ENCODE measurements at places on chromosomes 11 and 22.
A peak's percentile ranks its signal among the peaks of the same experiment; 100 is the strongest.

DNA sequence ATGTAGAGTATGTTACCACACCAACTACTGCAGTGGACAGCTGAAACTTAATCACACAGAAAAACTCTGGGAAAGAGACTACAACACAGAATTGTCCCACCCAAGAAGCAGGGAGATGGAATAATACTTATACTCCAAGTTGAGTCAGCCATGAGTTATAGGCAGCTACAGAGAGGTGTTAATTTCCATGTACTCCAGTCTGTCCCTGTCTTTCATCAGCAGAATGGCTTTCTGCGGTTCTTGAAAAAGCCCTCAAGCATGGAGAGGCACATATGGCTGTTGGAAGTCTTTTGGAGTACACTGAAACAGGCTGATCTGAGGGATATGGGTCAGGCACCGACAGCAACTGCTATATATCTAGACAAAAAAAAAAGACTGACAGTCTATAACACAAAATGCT, 219.5 kb downstream of the DLG2 start:
- no peak for DNase-seq

DNA sequence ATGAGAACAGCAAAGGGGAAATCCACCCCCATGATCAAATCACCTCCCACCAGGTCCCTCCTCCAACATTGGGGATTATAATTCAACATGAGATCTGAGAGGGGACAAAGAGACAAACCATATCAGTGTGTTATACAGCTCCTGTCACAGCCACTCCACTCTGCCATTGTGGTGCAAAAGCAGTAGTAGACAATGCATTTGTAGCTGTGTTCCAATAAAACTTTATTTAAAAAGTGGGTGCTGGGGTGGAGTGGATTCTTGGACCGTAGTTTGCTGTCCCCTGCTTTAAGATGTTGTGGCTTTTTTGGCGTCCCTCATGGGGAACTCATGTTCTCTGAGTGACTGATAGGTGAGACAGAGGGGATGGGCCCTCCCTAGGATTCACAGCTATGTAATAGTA, 399.1 kb downstream of the SOX6 start:
- no peak for DNase-seq

DNA sequence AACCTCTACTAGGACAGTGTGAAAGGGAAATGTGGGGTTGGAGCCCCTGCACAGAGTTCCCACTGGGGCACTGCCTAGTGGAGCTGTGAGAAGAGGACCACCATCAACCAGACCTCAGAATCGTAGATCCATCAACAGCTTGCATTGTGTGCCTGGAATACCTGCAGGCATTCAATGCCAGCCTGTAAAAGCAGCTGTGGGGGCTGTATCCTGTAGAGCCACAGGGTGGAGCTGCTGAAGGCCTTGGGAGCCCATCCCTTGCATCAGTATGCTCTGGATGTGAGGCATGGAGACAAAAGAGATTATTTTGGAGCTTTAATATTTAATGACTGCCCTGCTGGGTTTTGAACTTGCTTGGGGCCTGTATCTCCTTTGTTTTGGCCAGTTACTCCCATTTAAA, 46.3 kb downstream of the PGR start:
- no peak for DNase-seq

DNA sequence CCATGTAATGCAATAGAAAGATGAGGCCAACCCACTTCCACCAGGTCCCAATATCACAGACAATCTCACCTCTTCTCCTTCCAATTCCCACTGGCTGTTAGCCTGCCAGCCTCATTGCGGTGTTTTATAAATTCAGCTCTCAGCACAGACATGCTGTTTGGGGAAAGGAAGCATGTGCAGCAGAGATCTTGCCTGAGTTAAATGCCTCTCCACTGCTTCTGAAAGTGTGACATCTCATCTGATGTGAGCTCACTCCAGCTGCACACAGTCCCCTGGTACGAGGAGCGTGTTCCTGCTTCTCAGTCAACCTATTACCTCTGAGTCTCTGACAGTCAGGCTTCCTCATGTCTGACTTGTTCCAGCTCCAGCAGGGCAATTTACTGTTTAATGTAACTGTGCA, 122.7 kb upstream of the GUCY1A2 start:
- no peak for DNase-seq

DNA sequence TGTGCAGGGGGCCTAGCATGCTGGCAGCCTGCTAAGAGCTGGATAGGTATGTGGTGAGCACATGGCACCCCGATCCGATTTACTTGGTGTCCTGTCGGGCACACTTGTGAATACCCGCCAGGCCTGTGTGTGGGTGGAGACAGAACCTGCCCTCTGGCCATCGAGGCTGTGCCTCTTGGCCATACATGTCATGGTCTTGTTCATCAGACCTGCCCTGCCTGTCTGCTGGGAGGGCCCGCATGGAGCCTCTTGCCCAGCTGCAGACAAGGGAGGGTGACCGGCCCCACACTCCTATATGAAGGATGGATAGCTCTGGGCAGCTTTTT, 310.2 kb downstream of the TBC1D22A start:
- no peak for DNase-seq

DNA sequence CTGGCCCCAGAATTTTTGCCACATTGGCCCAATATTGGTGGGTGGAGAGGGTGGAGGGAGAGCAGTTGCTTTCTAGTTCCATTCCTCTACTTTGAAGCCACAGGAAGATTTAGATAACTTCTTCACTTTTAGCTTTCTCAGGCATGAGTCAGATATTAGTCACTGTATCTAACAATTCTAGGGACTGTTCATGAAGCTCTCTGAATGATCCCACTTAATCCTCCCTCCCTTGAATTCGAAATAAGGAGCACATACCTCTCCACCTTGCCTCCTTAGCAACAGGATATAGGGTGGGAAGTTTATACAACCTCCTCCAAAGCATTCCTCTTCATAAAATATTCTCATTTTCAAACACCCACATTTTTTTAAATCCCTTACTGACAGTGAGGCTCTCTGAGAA, 13.5 kb downstream of the FSHB start:
- no peak for DNase-seq

- DNase-seq, result no peak
These were observed 100.1 kb downstream of the RDX start for GRCh38 chr11:110196241-110196754.

- no peak for DNase-seq
These were observed 204.8 kb downstream of the SWAP70 start for GRCh38 chr11:9868641-9869040.

- DNase-seq, result no peak
These were observed 479 bp downstream of the RSF1 start for GRCh38 chr11:77819921-77820564.

DNA sequence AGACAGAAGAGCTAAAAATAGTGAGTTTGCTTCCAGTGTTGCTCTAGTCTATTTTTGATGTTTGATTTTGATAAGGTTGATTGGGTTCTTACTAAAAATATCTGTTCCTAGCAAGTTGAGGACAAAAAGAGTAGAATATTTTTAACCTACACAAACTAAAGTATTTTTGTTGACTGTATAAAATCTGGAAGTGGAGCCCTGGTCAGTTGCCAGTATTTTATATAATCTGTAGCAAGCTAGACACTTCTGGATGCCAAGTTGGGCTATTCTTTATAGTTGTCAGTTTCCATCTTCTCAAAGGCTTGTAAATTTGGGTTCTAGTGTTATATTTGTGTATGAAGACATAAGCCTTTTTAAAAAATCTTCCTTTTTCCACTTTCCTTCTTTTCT, 56.7 kb downstream of the HSD17B12 start:
- DNase-seq, result no peak

GRCh38 chr11:64758330-64759079, 1.3 kb downstream of the PYGM start:
- DNase-seq, result no peak

DNA sequence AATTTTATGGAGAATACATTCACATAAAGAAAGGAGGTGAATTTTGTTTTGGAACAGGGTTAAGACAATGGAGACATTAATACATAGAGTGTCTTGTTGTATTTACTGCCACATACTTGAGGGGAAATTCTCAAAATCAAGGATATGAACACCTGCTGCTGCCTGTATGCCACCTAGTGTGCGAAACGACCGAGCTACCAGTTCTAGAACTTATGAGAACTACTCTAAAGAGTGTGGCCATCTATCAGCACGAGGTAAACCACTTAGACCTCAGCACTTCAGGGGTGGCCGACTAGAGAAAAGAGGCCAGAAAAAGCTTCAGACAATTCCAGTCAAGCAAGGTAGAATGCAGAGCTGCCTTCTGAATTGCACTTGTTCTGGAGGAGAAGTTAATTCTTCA, 1.5 kb upstream of the AGBL2 start:
- no peak for DNase-seq

- DNase-seq, result no peak
These were observed 123.6 kb upstream of the BID start for GRCh38 chr22:17897858-17898257.

- DNase-seq, result no peak
These were observed 16.6 kb downstream of the POLA2 start for GRCh38 chr11:65278356-65278755.

- no peak for DNase-seq
These were observed 322.7 kb downstream of the BLID start for GRCh38 chr11:121793291-121793690.

DNA sequence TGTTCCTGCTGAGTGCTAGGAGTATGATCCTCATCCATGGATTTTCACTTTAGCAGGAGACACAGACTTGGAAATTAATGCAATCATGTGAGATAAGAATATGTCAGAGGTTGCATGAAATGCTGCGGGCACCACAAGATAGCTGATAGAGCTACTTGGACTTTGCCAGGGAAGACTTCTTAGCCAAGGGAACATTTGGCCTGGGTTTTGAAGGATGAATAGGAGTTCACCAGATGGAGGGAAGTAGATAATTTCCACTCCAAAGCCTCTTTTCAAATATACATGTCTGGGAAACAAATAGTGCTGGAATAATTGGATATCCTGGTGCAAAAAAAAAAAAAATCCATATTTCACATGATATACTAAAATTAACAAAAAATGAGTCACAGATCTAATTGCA, 44.2 kb downstream of the MYO18B start:
- no peak for DNase-seq

GRCh38 chr11:97756571-97757335, 1264.0 kb upstream of the CNTN5 start:
- no peak for DNase-seq

DNA sequence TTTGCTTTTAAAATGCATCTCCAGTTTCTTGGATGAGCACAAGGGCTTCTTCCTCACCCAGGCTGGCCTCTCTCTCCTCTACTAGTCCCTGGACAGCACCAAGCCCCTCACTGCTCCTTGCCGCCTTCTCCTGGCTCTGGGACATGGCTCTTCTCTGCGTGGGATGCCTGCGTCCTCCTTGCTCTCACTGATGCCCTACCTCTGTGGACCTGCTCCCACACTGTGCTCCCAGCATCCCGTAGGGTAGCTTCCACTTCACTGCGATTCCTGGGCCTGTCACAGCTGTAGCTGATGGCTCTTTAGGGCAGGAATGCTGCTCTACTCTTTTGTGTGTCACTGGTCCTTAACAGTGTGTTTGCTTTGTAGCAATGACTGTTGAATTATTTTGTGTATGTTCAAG, 136.3 kb downstream of the SNX19 start:
- DNase-seq, result no peak

- DNase-seq, result no peak
These were observed 29.1 kb upstream of the BIRC3 start for GRCh38 chr11:102287964-102288724.

DNA sequence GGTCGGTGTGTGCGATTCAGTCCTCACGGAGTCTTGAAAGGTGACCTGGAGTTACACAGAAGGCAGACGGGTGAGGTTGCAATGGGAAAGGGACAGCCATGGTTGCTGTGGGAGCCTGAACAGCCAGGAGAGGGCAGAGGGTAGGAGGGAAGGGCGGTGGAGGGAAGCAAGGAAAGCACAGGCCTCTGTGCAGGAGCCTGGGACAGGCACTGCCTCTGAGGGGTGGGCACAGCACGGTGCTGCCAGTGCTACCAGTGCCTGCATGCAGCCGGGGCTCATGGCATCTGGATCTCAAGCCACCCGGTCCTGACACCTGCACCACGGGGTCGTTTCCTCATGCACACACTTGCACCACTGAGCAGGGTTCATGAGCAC, 401.0 kb downstream of the TBC1D22A start:
- DNase-seq, result no peak

DNA sequence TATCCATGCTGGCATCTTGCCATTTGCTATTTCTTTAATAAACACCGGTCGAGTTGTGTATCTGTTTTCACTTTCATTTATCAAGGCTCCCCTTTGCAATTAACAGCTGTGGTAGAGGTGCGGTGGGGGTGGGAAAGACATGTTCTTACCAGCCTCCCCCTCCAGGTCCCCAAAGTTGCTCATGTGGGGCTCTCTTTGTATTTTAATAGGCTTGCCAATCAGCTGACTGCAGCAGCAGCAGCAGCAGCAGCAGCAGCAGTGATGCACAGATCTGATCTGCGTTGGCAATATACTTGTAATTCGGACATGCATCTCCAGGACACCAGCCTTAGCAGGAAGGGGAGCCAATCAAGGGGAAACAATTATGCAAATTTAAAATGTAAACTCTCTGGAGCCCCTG, 40.3 kb upstream of the E2F8 start:
- no peak for DNase-seq

GRCh38 chr11:68780829-68781228, 29.5 kb upstream of the TESMIN start:
- DNase-seq, result no peak

DNA sequence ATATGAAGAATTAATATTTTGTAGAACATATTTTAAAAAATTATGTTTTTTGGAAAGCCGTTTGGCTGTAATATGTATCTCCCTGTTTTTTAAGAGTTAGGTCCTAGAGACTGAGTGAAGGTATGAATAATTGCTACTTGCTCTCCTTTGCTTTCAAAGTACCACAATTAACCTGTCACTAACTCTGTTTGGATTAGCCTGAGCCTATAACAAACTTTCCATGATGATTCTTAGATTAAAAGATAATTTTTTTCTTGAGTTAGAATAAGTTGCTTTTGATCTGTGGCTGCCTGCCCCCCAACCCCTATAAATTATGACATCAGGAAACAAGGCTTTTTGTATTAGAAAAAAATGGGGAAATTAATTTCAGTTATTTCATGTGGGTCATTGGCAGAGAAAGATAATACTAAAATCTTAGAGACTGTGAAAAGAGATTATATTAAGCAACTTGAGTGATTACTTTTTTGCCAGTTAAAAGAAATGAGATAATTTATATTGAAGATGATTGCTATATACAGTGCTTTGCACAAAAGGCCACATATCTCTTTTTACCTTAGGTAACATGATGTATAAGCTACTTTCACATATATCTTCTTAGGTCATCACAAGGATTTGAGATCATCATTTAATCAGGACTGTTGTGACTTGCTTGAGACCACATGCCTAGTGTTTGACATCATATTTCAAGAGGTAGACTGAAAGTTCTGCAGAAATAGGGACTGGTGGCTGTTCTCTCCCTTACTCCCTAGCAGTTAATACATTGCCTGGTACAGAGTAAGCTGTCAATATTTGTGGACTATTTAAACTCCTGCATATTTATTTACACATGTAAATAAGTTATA, 9.6 kb downstream of the MTMR3 start:
- DNase-seq, result no peak

- no peak for DNase-seq
These were observed 31.6 kb downstream of the ACER3 start for GRCh38 chr11:76892306-76892705.

- DNase-seq, result peak; percentile 7
These were observed 1.9 kb upstream of the PEX26 start for GRCh38 chr22:18075720-18076497.

Measured in stimulated activated CD8-positive, alpha-beta memory T cell treated with anti-CD3 and anti-CD28 coated beads, Interleukin-15, amount 100 ng/mL, for 1 hour (primary cell).